WTC11 (cell line): ENCODE measurements at places on chromosomes 7 and 10. TPM values are rescaled to one million over a fixed set of nuclear protein-coding genes. Genes with fewer than 3 reads are reported as not detected.

DNA sequence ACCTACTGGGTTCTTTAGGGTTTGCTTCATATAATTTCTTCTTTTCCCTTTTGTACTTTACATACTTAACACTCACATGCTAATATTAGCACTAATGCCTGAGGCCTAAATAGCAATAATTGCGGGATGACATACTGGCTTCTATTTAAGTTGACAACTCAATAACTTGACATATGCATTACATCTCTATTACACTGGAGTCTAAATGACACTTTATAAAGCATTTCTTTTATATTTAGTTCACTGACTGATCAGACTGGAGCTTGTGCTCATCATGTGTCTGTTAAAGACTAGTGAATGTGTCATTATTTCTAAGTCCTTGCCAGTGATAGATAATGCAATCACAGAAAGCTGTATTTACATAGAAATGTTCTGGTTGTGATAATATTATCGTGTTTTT is 472.1 kb upstream of the SEMA3A start:
- DNase-seq: no peak

GRCh38 chr10:114095559-114096337 is 52.1 kb downstream of the ADRB1 start:
- no peak for DNase-seq

DNA sequence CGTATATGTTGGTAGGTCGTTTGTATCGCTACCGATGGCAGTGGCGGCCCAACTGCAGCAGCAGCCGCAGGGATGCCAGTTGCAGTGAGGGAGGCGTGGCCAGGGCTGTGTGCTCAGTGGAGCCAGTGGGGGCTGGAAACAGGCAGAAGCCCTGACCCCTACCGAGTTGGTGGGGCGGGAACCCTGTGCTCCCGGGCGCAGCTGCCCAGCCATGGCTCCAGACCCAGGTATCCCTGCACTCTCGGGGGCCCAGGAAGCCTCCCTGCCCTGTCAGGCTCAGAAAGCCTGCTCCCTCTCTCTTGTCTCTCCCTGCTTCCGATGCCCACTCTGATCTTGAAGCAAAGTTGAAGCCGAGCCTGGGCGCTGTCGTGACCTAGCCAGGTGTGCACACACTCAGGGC is 78.6 kb upstream of the ITGB1 start:
- DNase-seq: no peak

- peak; percentile 93 for DNase-seq
These were observed 843 bp upstream of the GATA3 start for GRCh38 chr10:8053446-8054243.

GRCh38 chr10:20908391-20908790 is 11.3 kb upstream of the NEBL start:
- no peak for DNase-seq

GRCh38 chr7:118648002-118648401 is 423.5 kb downstream of the ANKRD7 start:
- no peak for DNase-seq

DNA sequence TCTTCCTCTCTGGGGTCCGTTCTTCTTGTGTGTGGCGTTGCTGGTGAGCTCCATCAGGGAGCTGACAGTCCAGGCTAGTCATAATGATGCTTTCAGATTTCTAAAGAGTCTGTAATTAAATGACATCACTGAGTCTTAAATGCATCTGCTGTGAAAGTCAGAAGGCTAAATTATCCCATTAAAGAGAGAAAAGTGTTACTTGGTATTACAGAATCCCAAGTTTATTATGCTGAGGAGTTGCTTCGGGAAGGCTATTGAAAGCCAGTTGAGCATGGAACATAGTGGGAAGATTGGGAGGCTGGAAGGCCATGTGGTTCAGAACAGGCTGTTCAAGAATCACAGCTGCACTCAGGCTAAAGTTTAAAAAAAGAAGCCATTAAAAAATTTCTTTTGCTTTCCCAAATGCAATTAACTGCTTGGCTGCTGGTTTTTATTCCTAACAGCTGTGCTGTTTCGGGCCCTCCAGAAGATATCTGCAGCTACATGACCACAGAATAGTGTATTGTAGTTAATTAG is 342.6 kb upstream of the LRGUK start:
- no peak for DNase-seq

- DNase-seq: no peak
These were observed 34.8 kb upstream of the SEPHS1 start for GRCh38 chr10:13382703-13383398.

- no peak for DNase-seq
These were observed 13.5 kb downstream of the AQP1 start for GRCh38 chr7:30925117-30925516.

The LRRC61 gene
- 27.7 to 33.3 TPM (median 32.7 TPM) in 3 replicates for total RNA-seq

DNA sequence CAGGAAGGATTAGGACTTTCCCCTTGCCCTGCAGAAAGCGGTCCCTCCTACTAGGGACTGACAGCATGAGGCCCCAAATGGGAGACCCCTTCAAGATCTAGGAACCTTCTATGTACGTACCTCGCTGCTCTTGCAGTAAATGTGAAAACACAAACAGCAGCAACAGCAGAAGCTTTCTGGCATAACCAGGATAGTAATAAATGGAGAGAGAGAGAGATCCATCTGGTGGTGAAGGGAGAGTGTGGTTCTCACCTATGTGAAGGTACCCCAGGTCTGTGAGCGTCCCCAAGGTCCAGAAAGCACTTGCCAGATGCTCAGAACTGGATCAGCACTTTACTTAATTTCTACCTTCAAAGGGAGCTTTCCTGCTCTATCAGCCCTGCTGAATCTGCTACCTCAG is 592.7 kb downstream of the PARD3 start:
- DNase-seq: no peak

GRCh38 chr7:30422922-30423321 is 55.7 kb downstream of the NOD1 start:
- DNase-seq: no peak

DNA sequence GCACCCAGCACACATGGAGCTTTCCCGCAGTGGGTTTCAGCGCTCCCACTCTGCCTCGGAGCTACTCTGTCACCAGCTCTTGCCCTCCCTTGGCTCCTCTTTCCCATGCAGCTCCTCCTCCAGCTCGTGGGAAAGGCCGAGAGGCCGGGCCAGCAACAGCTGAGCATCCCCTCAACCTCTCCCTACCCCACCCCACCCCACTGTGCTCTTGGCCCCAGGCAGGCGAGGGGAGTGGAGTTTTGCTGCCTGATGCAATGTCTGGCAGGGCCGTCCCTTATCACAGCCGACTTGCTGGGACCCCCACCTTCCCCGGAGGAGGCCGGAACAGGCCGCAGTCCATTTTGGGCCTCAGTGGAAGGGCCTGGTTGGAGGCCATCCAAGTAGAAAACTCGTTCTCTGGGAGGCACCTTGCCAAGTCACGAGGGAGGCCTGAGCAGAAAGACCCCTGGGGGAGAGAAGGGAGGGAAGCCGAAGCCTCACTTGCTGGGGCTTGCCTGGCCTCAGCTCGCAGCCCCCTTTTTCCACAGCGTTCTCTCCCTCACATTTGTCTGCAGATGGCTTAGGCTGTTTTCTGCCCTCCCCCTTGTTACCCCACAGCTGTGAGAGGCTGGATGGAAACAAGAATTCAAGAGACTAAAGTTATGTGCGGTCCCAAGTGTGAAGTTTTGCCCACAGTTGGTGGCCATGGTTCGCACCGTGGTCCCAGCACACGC is 35.3 kb downstream of the CHST3 start:
- no peak for DNase-seq

DNA sequence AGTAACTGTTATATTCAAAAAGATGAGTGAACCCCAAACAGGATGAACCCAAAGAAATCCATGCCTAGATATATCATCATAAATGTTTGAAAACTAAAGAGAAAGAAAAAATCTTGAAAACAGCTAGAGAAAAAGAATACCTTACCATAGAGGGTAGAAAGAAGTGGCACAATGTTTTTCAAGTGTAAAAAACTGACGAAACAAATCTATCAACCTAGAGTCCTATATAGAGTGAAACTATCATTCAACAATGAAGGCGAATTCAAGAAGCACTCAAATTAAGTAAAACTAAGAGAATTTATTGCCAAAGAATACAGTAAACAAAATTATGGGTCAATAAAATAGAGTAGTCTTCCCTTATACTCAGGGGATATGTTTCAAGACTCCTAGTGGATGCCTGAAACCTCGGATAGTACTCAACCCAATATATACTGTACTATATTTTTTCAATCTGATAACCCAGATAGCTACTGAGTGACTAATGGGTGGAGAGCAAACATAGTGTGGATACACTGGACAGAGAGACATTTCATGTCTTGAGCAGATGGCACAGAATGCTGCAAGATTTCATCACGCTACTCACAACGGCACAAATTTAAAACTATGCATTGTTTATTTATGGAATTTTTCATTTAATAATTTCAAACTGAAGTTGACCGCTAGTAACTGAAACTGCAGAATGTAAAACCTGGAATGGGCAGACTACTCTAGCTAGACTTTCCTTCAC is 52.6 kb upstream of the TMEM106B start:
- DNase-seq: no peak

- no peak for DNase-seq
These were observed 393.3 kb upstream of the AUTS2 start for GRCh38 chr7:69204943-69205342.

GRCh38 chr10:110115784-110116520 is 91.5 kb upstream of the MXI1 start:
- DNase-seq: no peak

- no peak for DNase-seq
These were observed 88.0 kb downstream of the OR13A1 start for GRCh38 chr10:45227456-45227855.

GRCh38 chr10:78744491-78745090 is 324.2 kb upstream of the ZMIZ1 start:
- no peak for DNase-seq

GRCh38 chr7:51013218-51013786 is 230.6 kb upstream of the GRB10 start:
- DNase-seq: no peak

DNA sequence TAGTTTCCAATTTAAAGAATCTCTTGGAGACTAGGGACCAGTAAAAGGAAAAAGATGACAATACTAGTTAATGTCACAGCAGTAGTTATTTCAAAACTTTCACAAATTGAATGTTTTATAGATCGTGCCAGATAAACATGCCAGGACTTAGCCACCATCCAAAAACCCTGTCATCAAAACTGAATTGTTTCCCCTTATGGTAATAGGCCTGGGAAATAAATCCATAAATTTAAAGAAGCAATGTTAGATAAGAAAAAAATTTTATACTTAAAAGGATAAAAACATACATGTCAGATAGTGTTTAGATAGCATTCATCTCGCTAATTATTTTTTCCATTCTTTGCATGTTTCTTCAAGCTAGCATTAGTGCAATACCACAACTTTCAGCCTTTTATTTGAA is 71.2 kb downstream of the SUGCT start:
- DNase-seq: no peak

The EN2 gene
- total RNA-seq: not detected in 3 replicates

The VSTM4 gene
- 0.66 to 0.72 TPM (median 0.71 TPM) in 3 replicates for total RNA-seq

DNA sequence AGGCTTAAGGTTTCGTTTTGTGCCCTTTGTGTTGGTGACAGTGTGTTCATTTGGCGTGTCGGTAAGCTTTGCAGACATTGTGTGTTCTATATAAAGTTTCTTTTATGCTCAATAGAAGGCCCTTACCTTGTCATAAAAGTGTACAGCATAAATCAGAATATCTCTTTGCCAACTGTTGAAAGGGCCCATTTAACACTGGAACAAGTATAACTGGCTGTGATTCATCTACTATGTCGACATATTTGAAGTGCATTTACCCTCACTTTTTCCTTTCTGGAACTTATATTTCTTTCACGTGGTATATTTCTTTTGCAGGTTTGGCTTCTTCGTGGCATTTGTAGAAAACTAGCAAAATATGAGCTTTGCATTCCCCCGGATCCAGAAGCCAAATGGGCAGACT is 32.7 kb downstream of the EEPD1 start:
- no peak for DNase-seq

DNA sequence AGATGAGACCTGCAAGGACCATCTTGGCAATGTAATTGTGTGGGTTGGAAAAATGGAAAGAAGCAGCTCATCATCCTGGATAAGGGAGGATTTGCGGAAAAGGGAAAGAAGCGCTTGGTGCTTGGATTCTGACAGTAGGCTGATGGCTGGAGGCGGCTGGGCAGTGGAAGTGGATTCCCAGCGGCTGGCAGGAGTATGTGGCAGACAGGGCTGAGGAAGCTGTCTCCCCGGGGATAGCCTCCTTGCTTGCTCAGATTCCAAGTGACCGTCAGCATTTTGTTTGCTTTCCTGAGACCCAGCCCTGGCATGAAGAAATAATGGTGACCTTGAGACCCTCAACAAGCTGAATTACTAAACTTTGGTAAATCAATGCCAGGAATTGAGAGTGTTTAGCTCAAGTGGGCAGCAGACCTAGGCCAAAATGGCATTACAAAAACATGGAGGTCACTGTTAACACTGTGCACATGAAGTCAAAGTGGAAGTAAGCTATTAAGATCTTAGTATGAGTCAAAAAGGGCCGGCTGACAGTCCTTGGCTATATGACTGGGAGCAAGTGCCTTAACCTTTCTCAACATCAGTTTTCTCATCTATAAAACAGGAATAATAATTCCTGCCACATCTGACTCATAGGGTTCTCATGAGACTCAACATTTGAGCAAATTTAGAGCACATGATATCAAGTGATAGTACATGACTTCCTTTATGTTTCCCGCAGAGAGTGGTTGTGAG is 21.3 kb downstream of the SLC25A28 start:
- DNase-seq: no peak

DNA sequence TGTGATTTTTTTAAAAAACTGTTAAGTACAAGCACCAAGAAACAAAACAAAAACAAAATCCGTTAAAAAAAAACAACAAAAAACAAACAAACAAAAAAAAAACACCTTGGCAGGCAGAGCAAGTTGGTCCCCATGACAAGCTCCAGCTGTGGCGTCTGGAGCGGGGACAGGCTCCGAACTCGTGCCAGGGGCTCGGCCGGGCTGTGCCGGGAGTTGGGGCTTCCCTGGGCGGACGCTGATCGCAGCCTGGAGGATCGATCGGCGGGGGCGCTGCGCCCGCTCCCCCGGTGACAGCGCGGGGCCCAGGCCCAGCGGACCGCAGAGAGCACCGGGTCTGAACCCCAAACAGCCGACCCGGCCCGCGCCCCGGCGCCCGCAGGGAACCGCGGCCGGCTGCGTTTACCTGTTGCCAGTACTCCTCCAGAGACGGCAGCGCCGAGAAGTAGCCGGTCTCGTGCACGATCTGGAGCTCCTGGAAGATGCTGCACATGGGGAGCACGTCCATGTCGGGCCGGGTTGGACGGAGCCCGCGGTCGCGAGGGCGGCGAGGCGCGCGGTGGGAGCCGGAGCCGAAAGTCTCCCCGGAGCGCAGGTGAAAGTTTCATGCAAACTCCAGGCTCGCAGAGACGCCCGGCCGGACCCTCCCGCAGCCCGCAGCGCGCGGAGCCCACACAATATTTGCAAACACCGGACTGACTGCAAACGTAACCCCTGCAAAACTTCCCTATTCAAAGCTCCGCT is at the start of gene KLF6:
Gene KLF6 (minus strand): TSS at position 700 of the 741 bp plus-strand sequence. CDS start 195 bp downstream, at position 505.
- no peak for DNase-seq

The TRIM50 gene
- 0.15 to 0.16 TPM in 2 of 3 replicates, not detected in the other for total RNA-seq

GRCh38 chr7:18756378-18757050 is 261.0 kb downstream of the HDAC9 start:
- no peak for DNase-seq

GRCh38 chr7:2689951-2690705 is 2.1 kb downstream of the AMZ1 start:
- DNase-seq: no peak
